SK-N-SH (cell line): ENCODE measurements at places on chromosomes 16 and 17. TPM values are rescaled to one million over a fixed set of nuclear protein-coding genes. Genes with fewer than 3 reads are reported as not detected.

SLC16A13 gene
- 2.5 and 3.9 TPM in 2 replicates for polyA plus RNA-seq

DNA sequence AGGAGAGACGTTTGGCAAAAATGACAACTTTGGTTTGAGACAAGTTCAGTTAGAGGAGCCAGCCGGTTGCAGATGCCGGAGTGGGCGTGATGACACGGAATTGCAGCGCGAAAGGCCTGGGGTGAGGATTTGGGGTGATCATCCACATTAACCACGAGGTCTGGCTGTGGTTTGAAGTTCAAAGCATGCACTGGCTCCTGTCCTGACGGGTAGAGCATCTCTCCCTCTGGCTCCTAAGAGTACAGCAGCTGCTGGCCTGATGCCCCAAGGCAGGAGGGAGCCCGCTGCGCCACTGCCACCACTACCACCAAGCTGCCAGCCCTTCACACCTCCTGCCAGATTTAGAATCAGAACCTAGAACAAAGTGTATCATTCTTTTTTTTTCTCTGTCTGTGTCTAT lies 3.7 kb downstream of the RHBDL3 start:
- no peak for DNase-seq

- no peak for DNase-seq
Observed at GRCh38 chr16:68377221-68377620, 66.4 kb downstream of the PRMT7 start.

GRCh38 chr16:88363239-88363891 lies 19.4 kb upstream of the ZNF469 start:
- DNase-seq = no peak

- DNase-seq = no peak
Observed at GRCh38 chr17:42944211-42944610, 20.0 kb downstream of the AARSD1 start.

GRCh38 chr17:73585583-73585982 lies 58.7 kb downstream of the SDK2 start:
- no peak for DNase-seq
